ENCODE measurements at places on chromosomes 12 and 14.

- peak; percentile 4 for DNase-seq
These were observed 12.4 kb downstream of the TNS2 start for GRCh38 chr12:53062011-53062961.

DNA sequence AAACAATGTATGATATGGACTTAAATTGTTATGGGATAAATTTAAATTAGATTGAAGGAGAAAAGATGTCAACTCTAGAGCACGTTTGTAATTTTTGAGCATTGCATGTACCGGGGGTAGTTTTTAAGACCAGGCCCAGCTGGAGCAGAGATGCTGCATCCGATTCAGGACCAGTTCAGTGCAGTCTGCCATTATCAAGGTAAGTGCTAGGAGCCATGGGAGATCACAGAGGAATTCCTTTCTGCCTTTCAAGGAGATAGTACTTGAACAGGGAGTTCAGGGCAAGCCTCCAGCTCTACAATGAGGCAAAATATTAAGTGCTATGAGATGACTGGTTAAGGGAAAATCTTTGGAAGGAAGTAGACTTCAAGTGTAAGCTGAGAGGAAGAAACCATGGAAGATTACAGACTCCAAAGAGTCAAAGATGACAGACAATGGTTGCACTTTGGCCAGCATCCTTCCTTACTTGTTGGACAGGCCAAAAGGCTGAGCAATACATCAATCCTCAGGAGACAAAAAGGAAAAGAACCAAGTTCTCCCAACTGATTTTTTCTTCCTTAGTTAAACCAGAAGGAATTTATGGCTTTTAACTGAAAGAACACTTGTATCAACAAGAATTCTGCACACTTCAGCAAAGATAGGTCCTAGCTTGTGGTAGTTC, 113.2 kb upstream of the HIF1A start:
- no peak for DNase-seq

DNA sequence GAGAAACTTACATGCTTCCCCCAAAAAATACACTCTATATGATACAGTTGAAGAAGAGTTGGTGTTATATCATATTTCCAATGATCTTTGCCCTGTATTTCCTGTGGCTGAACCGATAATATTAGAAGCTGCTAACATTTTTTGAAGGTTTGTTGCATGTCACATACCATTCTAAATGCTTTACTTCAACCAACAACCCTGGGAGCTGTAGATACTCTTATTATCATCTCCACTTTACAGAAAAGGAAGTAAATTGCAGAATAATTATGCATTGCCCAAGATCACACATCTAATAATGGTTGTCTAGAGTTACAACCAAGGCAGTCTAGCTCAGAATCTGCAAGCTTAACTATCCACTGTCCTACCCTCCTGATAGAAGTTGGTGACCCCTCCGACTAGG, 182.8 kb downstream of the NUAK1 start:
- no peak for DNase-seq

DNA sequence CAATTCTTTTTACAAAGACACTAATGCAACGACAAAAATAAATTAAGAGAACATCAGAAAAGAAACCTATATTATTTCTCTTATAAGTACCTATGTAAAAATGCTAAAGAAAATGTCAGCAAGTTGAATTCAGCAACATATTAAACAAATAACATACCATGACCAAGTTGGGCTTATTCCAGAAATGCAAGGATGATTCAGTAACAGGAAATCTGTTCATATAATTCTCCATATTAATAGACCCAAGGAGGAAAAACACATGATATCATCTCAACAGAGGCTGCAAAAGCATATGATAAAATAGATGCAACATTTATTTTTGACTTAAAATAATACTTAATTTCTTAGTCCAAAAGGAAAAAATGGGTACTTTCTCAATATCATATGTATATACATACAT, 25.1 kb upstream of the GPHB5 start:
- DNase-seq, result no peak

DNA sequence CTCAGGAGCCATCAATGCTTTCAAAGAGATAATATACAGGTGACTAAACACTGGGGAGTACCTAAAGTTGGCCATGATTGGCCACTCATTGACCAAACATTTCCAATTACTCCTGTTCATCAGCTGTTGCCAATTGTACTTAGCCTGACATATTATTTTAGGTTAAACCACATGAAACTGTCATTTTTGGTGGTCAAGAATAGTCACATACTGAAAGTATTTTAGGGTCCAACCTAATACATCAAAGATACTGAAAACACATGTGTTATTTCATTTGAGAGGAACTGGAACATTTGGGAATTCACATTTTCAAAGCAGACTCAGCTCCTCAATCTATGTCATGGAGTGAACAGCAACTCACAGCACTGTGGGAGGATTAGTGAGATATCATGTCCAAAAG, 63.9 kb upstream of the KCNA5 start:
- DNase-seq, result no peak

DNA sequence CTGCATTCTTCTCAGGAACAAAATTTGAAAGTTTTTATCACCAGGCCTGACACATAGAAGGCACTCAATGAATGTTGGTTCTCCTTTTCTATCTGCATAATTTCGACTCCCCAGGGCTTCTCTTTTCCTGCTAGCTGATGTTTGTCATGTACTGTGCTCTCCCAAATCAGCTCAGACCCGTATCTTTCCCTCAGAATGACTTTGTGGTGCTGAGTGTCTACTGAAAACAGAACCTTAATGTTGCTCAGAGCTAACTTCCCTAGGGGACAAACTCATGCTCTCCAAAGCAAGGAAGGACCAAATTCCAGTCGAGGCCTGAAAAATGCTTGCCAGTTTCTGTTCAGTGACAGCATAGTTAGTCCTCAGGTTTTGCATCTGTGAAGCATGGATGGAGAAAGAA, 1.9 kb downstream of the ARHGDIB start:
- no peak for DNase-seq

- DNase-seq, result no peak
These were observed 13.2 kb downstream of the RTRAF start for GRCh38 chr14:52002542-52002941.

DNA sequence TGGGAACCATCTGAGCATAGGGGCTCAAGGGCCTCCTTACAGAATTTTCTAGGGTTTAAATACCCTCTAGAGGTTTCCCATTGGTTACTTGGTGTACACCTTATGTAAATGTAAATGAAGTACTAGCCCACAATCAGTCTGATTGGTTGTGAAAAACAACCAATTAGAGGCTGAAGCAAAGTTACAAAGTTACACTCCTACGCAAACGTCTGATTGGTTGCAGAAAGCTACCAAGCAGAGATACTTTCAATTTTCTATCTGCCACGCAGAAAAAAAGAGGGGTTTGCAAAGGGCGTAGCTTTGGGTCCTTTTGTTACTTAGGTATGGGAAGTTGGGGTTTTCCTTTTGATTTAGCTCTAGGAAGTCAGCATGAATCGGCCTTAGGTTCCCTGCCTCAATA, 1.8 kb upstream of the TMEM19 start:
- no peak for DNase-seq

DNA sequence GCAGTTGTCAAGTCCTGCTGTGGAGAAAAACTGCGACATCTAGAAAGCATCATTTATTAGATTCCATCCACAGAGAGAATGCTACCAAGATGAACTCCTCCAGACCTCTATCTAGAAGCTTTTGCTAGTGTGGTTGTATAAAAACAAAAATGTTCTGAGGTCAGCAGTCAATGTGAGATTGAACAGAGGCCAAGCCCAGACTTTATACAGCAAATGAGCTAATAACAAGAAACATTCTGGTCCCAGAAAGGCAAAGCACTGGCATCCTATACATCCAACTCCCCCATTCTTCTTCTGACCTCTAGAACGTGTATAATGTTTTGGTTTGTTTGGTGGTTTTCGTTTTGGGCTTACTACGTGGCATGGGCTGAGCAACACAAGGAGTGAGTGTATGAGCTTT, 26.7 kb upstream of the RIN3 start:
- DNase-seq, result peak; percentile 64

DNA sequence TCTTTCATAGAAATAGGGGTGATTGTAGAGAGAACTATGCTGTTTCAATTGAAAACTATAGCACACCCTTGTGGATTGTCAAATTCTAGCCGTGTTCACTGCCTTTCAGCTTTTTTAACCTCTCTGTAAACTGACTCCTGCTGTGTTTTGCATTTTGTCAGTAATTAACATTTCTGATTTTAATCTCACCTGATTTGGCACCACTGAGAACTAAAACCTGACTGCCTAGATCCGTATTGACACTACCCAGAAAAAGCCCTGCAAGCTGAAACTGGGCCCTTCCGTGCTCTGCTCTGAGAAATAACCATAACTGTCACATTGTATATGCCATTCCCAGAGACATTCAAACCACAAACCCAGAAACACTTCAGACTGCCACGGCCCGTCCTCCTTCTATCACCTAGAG, 26.6 kb upstream of the ETV6 start:
- no peak for DNase-seq

GRCh38 chr14:65019944-65020566, 33.4 kb downstream of the FNTB start:
- peak; percentile 84 for DNase-seq

DNA sequence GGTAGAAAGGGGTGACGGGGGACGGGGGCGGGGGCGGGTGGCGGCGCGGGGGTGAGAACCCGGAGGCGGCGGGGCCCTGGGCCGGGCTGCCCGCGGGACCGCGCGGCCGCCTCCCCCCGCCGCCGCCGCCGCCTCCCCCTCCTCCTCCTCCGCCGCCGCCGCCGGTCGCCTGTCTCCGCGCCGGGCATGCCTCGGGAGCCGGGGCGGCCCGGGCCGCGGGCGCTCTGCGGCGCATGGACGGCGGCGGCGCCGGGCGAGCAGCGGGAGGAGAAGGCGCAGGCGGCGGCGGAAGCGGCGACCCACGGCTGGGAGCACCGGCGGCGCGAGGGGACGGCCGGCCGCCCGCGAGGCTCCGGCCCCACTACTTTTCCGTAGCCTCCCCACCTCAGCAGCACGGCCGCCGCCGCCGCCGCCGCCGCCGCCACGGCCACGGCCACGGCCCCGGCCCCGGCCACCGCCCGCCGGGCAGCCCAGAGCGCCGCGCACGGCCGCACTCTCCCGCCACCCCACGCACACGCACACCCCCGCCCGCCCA, at the start of gene NPAS3:
TSS of gene NPAS3 (plus strand) at position 161 of the 535 bp plus-strand sequence.
- DNase-seq, result peak; percentile 69

DNA sequence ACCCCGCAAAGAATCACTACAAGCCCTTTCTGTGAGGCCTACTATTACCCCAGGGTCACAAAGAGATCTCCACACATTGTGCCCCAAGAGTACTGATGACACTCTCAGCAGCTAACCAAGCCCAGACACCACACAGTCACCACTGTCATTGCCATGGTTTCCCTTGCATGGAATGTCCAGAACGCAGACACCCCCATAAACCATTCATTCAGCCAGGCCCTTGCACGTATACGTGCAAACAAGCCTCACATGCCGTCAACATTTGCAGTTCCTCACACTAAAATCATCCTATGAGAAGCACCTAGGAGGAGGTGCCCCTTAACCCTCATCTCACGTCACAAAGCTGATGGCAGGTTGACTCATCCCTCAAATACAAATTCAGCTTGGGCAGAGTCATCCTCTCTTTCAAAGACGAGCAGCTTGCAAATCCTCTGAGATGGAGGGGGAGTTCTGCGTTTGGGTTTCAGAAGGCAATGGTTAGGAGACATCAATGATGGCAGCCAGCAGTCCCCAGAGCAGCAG, 17.1 kb upstream of the KRT77 start:
- no peak for DNase-seq

- DNase-seq, result peak; percentile 29
These were observed 17.4 kb upstream of the LYZ start for GRCh38 chr12:69330475-69331473.

DNA sequence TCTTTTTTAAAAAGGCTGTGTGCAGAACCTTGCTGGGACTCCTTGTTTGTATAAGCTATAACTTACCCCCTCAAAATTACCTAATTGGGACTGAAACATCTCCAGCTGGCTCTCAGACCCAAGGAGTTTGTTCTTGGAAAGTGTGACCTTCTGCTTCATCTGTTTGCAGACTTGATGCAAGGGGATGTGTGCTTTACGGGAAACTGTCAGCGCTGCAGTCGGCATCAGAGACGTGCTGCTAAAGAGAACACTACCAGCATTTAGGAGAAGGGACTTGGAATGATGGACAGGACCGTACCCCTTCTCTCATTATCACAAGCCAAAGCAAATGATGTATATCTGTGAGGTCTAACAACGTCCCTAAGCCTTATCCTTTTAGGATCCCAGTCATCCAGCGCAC, 174.2 kb upstream of the PARP11 start:
- no peak for DNase-seq

GRCh38 chr14:46747001-46747652, 95.5 kb upstream of the RPL10L start:
- DNase-seq, result no peak

DNA sequence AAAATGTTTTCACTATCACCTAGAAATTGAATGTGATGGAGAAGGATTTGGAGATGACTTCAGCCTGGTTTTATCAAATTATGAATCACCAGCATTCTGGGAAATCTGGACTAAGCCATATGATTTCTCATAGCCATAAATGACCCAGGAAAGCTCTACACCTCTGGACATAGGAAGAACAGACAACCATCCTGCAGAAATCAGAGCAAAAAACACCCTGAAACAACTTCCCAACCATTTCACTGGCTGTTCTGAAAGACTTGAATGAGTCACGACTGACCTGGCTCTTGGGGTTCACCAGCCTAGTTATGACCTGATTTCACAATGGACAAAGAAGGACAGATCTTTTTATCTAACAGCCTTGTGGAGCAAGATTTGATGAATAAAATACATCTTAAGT, 123.8 kb downstream of the KCNH5 start:
- DNase-seq, result no peak

GRCh38 chr14:75120541-75121291, 6.1 kb downstream of the NEK9 start:
- DNase-seq, result no peak

DNA sequence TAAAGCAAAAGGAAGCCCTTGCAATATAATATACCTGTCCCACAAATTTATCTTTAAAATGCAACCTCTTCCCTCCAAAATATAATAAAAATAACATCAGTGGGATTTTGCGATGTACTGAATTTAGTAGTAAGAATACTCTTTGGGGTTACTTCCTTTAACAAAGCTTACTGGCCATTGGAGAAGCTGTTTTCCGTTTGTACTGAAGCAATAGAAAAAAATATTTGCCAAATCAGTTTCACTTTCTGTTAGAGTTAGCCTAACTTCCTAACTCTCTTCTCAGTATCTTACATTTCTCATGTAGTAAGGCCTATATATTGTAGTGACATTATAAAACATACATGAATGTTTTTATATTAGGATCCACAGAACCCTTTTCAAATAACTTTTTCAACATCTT, 3.7 kb downstream of the MAX start:
- DNase-seq, result no peak

DNA sequence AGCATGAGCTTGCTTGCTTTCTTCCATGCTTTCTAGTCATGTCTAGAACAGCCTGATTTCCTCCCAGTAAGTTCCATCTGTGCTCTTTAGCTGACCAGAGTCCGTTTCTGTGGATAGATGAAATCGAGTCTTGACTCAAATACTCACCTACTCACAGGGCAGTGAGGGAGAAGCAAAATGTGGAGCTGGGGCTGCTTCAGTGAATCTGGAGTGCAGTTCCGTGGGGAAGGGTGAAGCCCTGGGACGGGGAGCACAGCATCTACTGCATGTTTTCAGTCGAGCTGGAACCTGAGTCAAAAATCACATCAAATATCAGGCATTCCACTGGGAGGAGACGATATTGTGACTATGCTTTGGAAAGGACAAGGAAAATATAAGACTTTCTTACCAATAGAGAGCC, 70.3 kb upstream of the PRMT8 start:
- DNase-seq, result no peak

Data from astrocyte of the hippocampus (primary cell).